ENCODE measurements at places on chromosomes 7 and 10.

- DNase-seq = no peak
Observed at GRCh38 chr7:143374561-143374960, 6.6 kb upstream of the ZYX start.

GRCh38 chr10:117626228-117626627, 83.7 kb downstream of the EMX2 start:
- no peak for DNase-seq

DNA sequence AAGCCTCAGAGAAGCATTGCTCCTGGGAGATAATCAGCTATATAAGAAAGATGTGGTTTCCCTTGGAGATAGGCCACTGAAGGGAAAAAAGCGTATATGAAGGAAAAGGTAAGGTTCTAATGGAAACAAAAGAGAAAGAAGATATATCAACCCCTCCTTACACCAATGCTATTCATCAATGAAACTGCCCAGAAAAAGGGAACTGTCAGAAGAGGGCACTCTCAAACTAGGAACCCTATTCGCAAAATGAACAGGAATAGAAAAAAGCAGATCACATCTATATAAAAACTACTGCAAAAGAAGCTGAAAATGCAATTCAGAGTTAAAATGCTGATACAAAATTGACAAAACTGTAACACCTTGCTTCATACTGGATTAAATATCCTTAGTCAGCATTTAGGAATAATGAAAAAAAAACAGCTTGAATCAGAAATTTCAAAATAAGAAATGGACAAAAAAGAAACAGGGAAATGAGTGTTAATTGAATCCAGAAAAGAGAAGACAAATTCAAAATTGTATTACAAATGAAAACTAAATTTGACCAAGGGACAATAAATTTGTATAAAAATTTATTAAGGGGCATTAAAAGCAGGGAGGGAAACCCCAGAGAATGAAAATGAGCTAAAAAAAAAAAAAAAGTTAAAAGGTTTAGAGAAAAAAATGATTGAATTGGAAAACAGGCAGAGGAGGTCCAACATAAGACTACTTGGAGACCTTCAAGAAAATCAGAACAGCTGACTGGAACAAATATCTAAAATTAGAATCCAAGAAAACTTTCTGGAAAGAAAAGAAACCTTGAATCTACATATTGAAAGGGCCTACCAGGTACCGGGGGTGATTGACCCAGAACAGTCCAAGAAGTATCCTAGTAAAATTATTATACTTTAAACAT, 17.9 kb downstream of the NHLRC2 start:
- DNase-seq = no peak

DNA sequence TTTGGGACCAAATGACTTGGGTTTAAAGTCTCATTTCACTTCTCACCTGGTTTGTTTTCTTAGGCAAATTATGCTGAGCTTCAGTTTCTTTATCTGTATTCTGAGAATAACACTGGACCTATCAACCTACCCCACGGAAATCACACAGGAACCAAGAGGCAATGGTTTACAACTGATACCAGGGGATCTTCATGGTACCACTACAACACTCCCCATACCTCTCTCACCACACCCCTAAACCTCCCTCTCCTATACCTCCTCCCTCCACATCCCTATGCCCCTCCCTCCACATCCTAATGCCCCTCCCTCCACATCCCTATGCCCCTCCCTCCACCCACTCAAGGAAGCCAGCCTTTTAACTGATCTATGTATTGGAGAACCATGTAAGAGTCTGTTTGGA, 9.9 kb downstream of the FAM204A start:
- DNase-seq = no peak

DNA sequence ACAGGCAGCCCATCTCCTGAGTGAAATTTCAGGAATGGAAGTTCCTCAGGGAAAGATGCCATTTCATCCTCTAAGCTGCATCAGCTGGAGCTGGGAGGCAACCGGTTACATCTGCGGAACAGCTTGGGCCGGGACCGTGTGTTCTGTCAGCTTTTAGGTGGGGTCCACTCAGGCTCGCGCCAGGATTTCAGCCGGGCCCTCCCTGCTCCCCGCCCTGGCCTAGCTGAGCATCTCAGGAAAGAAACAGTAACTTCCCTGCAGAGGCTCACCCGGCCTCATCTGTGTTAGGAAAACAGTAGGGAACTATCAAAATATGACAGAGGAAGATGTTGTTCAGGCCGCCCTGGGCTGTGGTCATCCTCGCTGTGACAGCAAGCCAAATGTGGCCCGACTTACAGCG, 110.4 kb downstream of the TRIL start:
- DNase-seq = no peak

DNA sequence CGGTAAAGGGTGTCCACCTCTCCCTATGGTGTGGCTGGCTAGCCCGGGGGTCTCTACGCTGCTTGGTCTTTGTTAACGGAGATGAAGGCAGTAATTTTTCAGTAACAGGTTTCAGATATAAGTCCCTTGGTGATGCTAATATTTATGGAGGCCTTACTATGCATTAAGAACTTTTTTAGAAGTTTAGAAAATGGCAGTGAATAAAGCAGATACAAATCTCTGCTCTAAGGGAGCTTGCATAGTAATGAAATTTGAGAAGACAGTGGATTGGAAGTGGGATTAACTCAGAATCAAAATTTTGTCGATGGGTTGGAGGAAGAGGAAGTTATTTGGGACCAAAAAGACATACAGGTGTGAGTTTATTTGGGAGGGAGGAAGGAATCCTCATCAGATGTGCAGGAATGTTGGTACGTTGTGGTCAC, 445 bp downstream of the SSBP1 start:
- DNase-seq = no peak

Data from brain (organoid and tissue), 16 donors.